ENCODE measurements at places on chromosomes 11 and 22.

DNA sequence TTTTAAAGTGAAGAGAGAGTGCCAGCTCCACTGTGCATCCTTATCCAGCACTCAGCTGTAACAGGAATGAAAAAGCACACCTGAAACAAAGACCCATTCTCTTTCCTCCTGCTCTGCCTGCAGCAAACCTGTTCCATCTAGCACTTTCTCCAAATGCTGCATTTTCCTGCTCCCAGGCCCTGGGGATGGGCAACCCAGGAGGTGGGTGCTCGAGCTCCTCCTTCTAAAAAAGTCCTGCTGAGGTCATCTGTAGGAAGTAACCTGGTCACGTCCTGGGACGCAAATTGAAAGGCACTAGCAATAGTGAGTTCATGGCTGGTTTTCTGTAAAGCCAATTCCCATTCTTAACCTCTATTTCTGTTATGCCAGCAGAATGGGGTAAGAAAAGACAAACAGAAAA is 173.7 kb downstream of the MAML2 start:
- DNase-seq = no peak

DNA sequence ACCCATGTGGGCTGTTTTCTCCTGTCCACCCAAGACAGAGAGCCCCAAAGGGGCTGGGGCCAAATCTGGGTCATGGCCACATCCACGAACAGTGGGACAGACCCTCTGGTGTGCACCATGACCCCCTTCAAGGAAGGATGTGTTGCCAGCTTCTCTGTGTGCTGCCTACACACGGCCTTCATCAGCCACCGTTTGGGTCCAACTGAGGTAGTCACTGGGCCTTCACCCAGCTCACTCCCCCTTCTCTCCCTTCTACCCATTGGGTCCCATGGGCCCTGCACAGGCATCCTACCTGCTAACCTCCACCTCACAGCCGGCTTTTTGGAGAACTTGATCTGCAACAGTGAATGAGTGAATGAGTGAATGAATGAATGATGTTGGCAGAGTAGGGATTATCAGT is 1484.9 kb downstream of the BRD1 start:
- DNase-seq = no peak

DNA sequence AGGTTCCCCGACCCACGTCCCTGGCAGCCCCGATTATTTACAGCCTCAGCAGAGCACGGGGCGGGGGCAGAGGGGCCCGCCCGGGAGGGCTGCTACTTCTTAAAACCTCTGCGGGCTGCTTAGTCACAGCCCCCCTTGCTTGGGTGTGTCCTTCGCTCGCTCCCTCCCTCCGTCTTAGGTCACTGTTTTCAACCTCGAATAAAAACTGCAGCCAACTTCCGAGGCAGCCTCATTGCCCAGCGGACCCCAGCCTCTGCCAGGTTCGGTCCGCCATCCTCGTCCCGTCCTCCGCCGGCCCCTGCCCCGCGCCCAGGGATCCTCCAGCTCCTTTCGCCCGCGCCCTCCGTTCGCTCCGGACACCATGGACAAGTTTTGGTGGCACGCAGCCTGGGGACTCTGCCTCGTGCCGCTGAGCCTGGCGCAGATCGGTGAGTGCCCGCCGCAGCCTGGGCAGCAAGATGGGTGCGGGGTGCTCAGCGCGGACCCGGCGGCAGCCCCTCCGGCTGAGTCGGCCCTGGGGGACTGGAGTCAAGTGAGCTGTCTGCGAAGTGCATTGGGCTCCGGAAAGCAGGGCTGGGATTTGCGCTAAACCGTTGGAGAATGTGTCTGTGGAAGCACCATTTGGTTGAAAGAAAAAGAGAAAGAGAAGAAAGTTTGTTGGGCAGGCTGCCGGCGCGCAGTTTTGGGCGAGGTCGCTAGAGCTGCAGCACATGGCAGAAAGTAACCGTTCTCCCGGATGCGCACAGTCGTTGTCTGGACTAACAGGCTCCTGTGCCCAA is at the start of gene CD44:
CD44 (plus strand) TSS at position 229 of the 779 bp plus-strand sequence; CDS start at position 362, 133 bp downstream.
- no peak for DNase-seq

GRCh38 chr11:84763931-84764330 is 863.2 kb downstream of the DLG2 start:
- DNase-seq = no peak

DNA sequence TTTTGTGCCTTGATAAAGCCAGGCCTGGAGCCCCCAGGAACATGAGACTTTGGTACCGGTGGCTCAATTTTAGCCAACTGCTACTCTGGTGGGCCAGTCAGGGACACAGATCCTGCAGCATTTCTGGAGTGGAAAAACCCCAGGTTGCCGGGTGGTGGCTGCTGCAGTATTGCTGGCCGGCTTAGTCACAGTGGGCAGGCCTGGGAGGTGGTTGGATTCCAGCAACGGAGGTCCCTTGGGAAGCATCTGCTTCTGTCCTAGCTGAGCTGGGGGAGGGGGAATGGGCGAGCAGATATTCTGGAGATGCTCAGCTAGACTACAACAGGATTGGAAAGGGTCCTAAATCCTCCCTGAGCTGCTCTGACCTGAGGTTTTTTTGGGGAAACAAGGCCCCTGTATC is 31.6 kb upstream of the ACCSL start:
- no peak for DNase-seq

- DNase-seq = no peak
Measured at GRCh38 chr11:85844439-85845123, 10.6 kb upstream of the CCDC83 start.

DNA sequence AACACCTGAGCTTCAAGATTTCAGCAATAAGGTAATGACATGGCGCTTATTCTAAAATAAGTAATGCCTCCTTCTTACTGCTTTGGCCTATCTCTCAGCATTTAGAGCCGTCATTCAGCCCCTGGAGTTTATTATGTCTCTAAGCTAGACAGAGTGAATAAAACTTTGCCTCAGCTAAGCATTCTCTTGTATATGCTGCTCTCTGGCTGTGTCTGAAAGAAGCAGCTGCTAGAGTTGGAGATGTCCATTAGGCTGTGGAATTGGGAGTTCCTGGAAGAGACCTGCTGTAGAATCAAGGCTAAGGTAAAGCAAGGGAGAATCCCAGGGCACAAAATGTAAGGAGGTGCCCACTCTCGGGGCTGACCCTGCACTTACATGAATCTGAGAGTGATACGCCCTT is 35.5 kb upstream of the TTC12 start:
- peak; percentile 48 for DNase-seq

DNA sequence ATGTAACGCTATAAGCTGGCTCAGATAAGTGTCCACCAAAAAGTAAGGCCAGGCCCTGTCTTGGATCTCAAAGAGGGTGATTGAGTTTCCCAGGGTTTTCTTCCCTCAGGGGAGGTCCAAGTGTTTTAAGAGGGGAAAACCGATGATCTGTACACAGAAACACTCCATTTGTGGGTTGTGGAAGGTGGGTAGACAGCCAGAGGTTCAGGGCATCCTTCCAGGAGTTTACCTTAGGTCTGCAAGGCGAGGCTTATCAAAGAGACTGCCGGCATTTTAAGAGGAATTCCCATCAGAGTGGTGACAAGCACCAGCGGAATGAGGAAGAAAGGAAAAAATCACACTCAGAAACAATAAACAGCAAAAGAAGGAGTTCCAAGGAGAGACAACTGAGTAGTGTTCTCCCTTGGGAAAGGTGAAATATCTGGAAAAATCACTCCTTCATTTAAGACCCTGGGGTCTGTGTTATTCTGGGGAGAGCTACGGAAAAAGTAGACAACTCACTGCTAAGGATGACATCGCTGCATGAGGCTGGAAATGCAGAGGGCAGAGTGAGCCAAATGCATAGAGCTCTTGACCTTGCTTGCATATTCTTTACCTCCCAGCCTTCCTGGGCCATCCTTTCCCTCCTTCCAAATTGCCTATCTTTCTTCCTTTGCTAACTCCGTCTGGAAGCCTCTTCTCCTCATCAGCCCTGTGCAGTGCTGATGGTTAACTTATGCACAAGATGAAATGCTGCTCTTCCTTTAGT is 22.1 kb upstream of the MMP7 start:
- no peak for DNase-seq

DNA sequence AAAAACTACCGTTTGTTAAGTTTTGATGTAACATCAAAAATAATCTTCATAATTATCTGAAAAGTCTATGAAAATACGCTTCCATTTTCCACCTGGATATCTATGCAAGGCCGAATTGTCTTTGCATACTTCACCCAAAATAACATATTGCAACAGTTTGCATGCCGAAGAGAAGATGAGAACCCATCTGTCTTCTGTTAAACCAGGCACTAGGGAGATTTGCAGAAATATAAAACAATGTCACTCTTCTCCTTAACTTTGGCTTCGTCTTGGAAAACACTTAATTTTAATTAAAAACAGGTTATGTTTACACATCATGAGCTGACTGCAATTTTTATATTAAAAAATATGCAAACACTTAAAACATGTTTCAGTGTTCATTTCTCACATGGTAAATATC is 1325.8 kb downstream of the TBC1D22A start:
- no peak for DNase-seq

- DNase-seq = no peak
Measured at GRCh38 chr22:19755145-19755710, 5.3 kb upstream of the TBX1 start.

GRCh38 chr11:117430293-117430955 is 102.8 kb downstream of the CEP164 start:
- DNase-seq = no peak

DNA sequence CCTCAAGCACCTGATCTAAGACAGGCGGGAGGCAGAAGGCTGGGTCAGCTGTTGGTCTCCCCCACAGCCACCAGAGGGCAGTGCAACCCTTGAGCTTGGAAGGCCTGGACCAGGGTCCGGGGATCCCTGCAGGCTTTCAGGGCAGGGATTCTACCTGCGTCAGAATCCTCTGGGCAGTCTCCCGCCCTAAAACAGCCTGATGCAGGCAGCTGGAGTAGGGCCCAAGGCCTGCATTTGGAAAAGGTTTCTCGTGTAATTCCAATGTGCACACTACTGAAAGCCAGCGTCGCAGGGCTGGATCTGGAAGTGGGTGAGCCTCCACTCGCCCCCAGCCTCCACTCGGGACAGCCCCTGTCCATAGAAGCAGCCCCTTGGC is 31.8 kb downstream of the BID start:
- peak; percentile 32 for DNase-seq

DNA sequence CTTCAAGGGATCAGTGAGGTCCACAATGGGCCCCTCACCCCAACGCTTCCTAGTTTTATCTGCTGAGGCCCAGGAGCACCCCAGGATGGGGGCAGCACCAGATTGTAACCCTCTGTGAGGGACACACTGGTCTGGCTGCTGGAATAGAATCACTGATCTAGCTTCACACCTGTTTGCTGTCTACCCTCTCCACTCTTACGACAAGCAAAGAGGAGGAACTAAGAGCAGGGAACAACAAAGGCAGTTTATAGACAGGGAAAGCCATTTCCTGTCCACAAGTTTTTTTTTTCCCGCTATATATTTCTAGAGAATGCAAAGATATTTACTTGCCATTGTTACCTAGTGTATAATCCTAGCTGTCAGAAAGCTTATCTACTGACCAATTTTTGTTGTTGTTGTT is 61.0 kb upstream of the CRTAM start:
- DNase-seq = no peak

DNA sequence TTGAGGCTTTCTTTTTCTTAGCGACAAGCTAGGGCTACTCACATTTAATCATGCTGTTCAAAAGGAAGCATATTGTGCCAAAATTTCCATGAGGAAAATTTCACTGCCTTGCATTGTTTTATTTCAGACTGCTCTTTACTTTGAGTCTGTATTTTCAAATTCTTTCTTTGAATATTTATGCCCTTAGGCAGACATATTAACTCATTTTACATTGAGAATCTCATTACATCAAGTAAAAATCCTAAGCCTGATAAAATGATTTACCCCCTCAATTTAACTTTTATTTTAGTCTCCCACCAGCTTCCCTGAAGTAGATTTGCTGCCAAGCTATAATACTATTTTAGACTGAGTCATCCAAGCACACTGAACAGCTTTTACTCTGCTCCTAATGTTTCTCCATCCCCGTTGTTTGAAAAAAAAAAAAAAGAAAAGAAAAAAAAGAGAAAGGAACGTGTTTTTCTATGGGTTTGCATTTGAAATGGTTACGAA is 189.3 kb upstream of the MTMR2 start:
- no peak for DNase-seq

- no peak for DNase-seq
Measured at GRCh38 chr11:69116671-69117070, 39.1 kb upstream of the SMIM38 start.

GRCh38 chr22:36937319-36938027 is 24.0 kb downstream of the CSF2RB start:
- DNase-seq = no peak

DNA sequence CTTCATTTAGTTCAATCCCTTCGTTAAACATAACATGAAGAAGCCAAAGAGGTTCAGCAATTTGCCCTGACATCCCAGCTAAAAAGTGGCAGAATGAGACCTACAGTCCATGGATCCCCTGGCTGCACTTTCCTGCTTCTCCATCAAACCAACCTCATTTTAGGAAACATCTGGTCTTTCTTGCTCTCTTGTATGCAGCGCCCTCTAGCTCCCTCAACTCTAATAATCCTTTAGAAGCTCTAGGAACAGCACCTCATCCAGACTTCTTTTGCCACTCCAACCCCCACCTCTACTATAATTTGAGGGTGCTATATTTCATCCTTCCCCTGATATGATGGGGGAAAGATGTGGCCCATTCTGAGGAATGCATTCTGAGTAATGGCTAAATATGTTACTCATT is 7.4 kb downstream of the CNTF start:
- DNase-seq = peak; percentile 25

DNA sequence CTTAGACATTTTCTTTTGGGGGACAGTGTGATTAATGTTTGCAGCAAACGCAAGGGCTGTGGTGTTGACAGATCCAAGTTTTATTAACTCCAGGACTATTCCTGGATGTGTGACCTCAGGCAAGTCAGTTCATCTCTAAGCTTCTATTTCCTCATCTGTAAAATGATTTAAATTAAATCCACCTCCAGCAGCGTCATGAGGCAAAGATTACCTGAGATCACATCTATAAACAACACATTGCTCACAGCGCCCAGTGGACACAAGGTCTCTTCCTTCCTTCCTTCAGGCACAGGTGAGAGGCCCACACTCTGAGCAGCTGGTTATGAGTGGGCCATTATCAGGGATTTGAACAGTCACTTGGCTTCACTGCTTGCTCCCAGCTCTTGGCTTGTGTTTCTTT is 111.2 kb upstream of the RASSF10 start:
- DNase-seq = no peak

DNA sequence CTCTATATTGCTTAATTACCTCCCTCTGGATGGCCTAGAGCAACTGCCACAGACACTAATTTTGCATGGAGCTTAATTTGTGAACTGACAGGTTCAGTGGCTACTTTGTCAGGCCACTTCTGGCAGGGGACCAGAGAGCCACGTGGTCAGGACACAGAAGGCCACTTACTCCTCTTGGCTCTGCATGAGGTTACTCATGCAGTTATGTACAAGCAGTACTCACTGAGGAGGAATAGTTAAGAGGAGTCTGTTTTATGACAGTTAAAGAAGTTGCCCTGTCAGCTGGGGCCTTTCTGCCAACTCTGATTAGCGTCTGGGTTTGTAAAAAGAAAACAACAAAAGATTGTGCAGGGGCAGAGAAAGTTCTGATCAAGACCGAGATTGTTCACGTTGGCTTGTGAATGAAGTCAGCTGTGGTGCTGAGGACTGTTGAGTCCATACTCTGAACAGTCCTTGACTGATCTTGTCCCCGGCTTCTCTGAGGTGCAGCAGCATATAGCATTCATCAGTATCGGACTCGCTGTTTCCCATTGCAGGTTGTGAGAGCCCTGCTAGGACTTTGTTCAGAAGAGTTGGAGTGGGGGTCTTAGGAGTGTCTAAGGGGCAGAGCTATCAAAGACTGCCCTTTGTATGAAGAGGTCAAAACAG is 41.4 kb downstream of the PPFIBP2 start:
- peak; percentile 59 for DNase-seq

GRCh38 chr22:47716890-47717615 is 954.6 kb downstream of the TBC1D22A start:
- no peak for DNase-seq

- DNase-seq = no peak
Measured at GRCh38 chr22:46579751-46580449, 40.3 kb upstream of the GRAMD4 start.

All from hippocampal formation (tissue), 2 donors.